T-helper 2 cell (primary cell): ENCODE measurements at places on chromosomes 2 and 18.
A peak's percentile ranks its signal among the peaks of the same experiment; 100 is the strongest.

- no peak for DNase-seq
Observed at GRCh38 chr18:36630917-36631316, 197.9 kb downstream of the TPGS2 start.

GRCh38 chr2:46375566-46376125 lies 78.4 kb downstream of the EPAS1 start:
- no peak for DNase-seq

- no peak for DNase-seq
Observed at GRCh38 chr2:25894135-25894830, 16.0 kb upstream of the ASXL2 start.

DNA sequence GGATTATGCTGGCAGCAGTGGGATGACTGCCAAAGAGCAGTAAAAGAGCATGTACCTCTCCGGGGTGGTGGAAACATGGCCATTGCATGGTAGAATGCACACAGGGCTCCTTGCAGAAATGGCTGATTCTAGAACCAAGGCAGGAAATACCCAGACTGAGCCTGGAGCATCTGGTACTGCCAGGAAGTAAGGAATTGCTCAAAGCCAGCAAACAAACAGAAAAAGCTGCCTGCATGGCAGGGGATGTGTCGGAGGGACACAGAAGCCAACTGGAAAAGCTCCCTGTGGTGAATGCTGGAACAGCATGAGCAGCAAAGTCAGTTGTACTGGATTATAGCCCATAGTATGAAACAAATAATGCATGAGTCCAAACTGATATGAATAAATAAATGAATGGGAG lies 78.0 kb upstream of the NFATC1 start:
- no peak for DNase-seq

GRCh38 chr2:104502901-104503300 lies 351.0 kb upstream of the POU3F3 start:
- no peak for DNase-seq

DNA sequence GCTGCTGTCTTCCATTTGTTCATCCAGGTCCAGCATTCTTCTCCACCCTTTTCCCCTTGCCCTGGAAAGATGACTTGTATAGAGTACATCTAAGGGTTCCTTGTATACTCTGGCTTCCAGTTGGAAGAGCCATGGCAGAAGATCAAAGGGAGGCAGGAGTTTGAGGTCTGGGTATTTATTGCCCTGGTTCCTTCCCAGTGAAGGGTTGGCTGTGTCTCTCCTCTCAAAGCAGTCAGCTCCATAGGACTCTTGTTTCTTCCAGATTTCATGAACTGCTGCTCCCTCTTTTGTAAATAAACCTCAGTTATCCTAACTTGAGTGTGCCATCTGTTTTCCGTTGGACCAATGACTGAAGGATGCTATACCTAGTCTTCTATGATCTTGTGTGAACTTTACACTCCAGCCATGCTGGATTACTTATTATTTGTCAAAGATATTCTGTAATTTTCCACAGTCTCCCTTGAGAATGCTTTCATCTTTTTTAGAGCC lies 6.4 kb downstream of the BBS5 start:
- no peak for DNase-seq

GRCh38 chr18:73900106-73900835 lies 247.4 kb downstream of the FBXO15 start:
- no peak for DNase-seq

- DNase-seq = no peak
Observed at GRCh38 chr2:44004735-44005602, 9.2 kb upstream of the LRPPRC start.

GRCh38 chr2:168136392-168136977 lies 110.9 kb downstream of the STK39 start:
- DNase-seq = no peak

DNA sequence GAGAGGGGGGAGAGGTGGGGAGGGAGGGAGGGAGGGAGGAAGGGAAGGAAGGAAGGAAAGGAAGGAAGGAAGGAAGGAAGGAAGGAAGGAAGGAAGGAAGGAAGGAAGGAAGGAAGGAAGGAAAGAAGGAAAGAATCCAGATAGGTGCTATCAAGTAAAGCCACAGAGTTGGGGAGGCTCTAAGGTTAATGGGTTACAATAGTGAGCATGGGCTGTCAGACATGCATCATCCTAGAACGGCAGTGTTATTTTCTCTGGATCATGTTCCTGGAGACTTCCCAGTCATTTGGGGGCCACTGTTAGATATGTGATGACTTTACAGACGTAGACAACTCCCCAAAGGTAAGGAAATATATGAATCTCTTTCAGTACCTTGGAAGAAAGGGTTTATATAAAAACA lies 31.1 kb downstream of the CDK15 start:
- DNase-seq = no peak

GRCh38 chr2:69791045-69791444 lies 38.4 kb upstream of the GMCL1 start:
- DNase-seq = no peak

DNA sequence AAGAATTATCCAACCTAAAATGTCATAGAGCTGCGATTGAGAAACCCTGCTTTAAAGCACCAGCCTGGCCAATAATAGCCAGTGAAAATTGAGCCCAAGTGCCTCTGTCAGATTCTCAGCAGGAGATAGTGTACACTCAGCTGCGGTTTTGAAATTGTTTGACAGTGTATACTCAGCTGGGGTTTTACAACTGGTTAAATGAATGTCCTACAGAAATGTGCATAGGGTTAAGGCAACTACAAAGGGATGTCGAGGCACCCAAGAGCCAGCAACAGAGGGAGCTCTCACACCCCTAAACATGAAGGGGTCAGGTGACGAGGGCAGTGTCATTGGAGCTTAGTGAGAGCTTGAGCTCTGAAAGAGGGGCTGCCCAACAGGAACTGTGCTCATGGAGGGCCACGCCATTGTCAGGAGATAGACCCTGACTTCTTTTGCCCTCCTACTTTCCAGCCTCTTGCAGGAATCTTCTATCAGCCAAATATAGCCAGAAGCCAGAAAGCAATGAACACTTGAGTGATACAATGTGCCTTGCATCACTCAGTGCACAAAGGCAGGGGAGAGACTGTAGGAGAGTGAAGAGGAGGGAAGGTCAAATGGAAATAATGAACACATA lies 15.1 kb downstream of the ACTG2 start:
- DNase-seq = peak; percentile 24

DNA sequence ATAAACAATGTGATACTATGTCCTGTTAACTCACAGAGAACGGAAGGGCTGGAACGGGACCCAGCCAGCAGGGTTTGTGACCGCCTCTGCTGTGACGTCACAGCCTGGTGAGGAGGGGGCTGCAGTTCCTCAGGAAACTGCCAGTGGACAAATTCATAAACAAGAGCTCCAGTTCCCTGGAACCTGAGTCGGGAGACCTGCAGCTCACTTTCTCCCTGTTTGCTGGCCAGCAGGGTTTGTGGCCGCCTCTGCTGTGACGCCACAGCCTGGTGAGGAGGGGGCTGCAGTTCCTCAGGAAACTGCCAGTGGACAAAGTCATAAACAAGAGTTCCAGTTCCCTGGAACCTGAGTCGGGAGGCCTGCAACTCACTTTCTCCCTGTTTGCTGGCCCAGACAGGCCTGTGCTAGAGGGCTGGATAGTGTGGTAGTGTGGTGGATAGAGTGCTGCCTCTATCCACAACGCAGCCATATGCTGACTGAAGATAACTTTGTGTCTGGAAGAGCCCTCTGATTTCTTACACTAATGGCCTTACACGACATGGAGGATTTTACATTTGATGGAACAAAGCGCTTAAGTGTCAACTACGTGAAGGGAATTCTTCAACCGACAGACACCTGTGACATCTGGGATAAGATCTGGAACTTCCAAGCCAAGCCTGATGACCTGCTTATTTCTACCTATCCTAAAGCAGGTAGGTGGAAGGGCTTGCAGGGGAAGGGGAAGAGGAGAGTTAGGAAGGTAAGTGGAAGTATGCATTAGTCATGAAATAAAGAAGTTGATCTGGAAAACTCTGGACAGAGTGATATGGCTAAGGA lies at the start of gene SULT1C4:
Gene SULT1C4 (plus strand): TSS at position 140 of the 816 bp plus-strand sequence. CDS start 384 bp downstream, at position 524.
- DNase-seq = no peak

- no peak for DNase-seq
Observed at GRCh38 chr18:42576124-42576523, 539.4 kb downstream of the RIT2 start.

DNA sequence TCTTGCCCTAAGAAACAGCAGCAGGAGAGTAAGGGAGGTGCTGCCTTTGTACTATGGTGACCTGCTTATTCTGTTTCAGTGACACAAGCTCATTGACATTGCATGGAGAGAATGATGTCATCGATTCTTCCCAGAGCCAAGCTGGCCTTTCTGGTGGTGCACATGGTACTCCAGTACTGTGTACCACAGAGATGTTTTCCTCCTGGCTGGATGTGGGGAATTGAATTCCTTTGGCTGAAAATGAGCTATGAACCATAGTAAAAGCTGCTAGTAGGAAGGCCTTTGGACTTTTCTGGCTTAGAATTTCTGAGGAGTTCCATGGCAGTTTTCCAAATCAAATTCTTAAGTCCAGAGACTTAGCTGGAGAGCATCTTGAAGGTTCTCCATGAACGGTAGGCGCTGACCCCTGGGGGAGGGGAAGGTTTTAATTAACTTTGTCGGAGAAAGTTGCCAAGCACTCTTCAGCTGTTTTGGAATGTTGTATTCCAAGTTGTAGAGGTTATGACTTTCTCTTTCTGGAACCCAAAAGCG lies 17.1 kb upstream of the B3GNT2 start:
- no peak for DNase-seq

DNA sequence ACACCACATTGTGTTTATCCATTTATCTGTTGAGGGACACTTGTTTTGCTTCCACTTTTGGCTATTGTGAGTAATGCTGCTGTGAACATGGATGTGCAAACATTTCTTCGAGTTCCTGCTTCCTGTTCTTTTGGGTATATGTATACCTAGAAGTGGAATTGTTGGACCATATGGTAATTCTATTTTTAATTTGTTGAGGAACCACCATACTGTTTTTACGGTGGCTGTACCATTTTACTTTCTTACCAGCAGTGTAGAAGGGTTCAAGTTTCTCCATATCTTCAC lies 23.1 kb downstream of the ANXA4 start:
- no peak for DNase-seq

DNA sequence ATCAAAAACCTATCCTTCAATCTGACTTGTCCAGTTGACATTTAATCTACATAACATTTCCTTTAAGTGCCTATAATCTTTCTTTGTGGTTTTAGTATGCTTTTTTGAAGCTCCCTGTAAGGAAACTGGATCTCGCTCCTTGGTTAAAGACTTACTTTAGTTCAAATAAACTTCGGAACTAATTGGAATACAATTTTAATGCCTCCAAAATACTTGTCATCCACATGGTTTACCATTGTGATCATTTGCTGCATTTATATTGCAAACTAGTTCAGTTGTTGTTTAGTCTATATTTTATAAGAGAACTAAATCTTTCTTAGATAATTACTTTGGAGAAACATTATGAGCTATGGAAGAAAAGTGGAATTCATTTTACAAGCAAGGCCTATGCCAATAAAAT lies 496.0 kb downstream of the ERBB4 start:
- no peak for DNase-seq

- DNase-seq = no peak
Observed at GRCh38 chr2:179348906-179349305, 84.3 kb upstream of the SESTD1 start.

GRCh38 chr18:67496469-67496868 lies 20.1 kb downstream of the DSEL start:
- DNase-seq = no peak

GRCh38 chr2:108982259-108982679 lies 6.8 kb downstream of the EDAR start:
- no peak for DNase-seq

- DNase-seq = no peak
Observed at GRCh38 chr2:144944546-144945220, 424.8 kb upstream of the ZEB2 start.

DNA sequence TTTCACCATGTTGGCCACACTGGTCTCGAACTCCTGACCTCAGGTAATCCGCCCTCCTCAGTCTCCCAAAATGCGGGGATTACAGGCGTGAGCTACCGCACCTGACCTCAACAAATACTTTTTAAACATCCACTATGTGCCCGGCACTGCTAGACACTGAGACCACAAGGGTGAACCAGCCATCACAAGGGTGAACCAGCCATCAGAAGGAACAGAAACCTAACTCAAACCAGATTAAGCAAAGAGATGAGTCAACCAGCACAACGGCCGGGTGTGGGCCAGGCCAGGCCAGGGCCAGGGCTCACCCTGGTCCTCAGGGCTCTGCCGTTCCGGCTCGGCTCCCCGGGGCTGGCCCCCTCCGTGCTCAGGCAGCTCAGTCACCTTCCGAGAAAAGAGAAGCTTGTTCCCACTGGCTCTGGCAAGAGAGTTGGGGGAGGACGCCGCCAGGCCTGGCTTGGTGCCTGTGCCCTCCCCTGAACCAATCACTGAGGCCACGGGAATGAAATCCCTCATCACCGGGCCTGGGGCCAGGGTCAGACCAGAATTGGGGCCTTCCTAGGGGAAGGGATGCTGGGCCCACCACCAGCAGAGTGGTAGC lies 4.4 kb downstream of the TEX44 start:
- no peak for DNase-seq

DNA sequence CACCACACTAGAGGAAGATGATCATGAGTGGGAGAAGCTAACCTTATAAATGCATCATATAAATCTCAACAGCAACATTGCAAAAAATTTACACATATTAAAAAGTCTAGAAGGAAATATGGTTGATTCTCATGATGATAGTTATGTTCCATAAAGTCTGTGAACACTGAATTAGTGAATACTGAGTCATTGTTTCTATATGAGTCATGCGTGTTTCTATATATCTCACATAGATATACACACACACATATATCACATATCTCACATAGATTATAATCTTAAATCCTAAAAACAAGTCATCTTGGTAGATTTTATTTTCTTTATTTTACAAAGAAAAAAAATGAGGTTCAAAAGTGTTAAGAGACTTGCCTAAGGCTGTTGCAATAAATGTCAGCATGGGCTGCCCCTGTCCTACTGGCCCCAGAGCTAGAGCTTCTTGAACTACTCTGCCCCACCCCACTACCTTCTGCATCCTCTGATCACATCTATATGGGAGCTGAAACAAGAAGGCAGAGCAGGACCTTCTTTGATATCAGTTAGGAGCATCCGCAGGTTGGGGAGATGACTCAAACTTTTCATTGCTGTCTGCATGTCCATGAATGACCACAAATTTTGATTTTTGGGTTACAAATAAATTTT lies 81.8 kb upstream of the ADAM23 start:
- no peak for DNase-seq

- DNase-seq = no peak
Observed at GRCh38 chr2:135121016-135121657, 69.0 kb downstream of the RAB3GAP1 start.

DNA sequence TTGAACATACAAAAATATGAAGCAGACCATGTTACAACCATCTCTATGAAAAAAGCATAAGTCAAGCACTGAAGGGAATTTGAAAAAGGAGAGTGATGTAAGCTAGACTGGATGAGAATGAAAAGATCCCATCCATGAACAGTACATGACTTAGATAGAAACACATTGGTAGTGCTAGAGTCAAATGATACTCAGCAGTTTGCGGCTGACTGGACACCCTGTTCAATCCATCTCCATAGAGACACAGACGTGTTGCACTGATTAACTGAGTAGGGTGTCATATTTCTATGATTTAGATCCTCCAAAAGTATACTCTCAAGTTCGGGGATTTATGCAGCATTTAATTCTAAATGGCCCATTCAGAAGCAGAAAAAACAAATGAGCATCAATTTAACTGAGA lies 674.3 kb upstream of the NRXN1 start:
- no peak for DNase-seq

GRCh38 chr2:172829229-172829628 lies 93.6 kb downstream of the RAPGEF4 start:
- no peak for DNase-seq
